ENCODE measurements at places on chromosomes 5 and 9.

GRCh38 chr9:18923671-18924430, 109.2 kb downstream of the SAXO1 start:
- DNase-seq = no peak

- peak; percentile 20 for DNase-seq
These were observed at the start of gene SH3PXD2B for GRCh38 chr5:172454358-172455086. SH3PXD2B (minus strand) TSS chr5:172454525; CDS start chr5:172454352, 173 bp downstream.

DNA sequence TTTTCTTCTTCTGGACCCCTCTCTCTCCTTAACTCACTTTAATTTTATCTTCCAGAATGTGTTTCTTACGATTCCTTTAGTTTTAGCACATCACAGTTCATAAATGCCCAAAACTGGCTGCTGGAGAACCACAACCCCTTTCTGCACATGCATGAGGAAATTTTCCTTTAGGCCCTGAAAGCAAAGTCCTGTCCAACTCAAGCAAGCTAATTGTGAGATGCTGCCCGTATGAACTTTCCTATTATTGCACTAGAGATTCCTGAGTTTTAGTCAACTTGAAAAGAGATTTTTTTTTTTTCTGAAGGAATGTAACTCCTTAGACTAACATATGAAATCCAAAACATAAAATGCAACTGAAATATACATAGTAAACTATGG, 52.1 kb upstream of the DAB2 start:
- no peak for DNase-seq

GRCh38 chr9:33289936-33290246, 425 bp upstream of the NFX1 start:
- no peak for DNase-seq

- no peak for DNase-seq
These were observed 53.4 kb downstream of the SLC22A5 start for GRCh38 chr5:132422720-132423437.

- DNase-seq = no peak
These were observed 32.6 kb upstream of the LHX2 start for GRCh38 chr9:123978981-123979380.

All from foreskin keratinocyte (primary cell).